ENCODE measurements at places on chromosomes 1 and 21.

- no peak for DNase-seq
Measured at GRCh38 chr1:74481607-74482006, 30.8 kb downstream of the LRRC53 start.

GRCh38 chr1:215054266-215054665 is 28.3 kb upstream of the KCNK2 start:
- DNase-seq: no peak

DNA sequence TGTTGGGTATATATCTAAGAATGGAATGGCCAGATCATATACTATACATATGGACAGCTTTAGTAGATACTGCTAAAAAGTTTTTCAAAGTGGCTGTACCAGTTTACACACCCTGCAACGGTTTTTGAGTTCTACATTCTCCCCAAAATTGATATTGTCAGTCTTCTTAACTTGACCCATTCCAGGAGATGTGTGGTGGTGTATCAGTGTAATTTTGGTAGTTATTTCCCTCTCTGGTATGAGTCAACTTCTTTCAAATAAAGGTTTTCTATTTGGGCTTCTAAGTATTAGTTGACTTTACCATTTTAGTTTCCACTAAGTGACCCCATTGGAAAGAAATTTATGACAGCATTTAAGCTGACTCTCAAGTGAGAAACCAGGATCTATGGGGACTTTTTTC is 29.2 kb downstream of the INKA2 start:
- no peak for DNase-seq

- no peak for DNase-seq
Measured at GRCh38 chr1:43853161-43853921, 80.3 kb upstream of the ARTN start.

GRCh38 chr21:36040389-36040788 is 19.9 kb downstream of the SETD4 start:
- no peak for DNase-seq

GRCh38 chr1:3454811-3455618 is 550 bp downstream of the ARHGEF16 start:
- no peak for DNase-seq

GRCh38 chr1:161494091-161494735 is 11.0 kb upstream of the FCGR2A start:
- DNase-seq: no peak

- no peak for DNase-seq
Measured at GRCh38 chr1:200367841-200368534, 41.8 kb downstream of the ZNF281 start.

DNA sequence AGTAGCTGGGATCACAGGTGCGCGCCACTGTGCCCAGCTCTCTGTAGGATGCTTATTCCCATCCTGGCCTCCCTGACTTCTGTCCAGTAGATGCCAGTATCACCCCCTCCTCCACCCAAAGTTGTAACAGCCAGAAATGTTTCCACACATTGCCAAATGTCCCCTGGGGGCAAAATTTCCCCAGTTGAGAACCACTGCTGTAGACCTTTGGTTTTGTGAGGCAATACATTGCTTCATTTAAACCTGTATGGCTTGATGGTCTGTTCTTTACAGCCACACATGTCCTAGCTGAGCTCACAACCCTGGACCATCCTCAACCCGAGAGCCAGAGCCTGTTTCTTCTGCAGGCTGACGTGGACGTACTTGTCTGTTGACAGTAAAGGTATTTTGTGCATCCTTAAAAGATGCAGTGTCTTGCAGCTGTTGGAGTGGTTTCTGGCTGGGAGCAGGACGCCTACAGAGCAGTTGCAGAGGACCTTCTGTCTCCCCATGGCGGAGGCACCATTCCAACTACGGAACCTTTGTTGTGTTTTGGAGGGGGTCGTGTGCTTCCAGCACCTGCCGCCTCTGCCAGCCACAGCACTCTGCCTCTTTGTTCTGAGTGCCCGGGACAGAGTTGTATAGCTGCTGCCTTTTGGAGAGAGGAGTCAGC is 26.6 kb downstream of the DOP1B start:
- DNase-seq: no peak

DNA sequence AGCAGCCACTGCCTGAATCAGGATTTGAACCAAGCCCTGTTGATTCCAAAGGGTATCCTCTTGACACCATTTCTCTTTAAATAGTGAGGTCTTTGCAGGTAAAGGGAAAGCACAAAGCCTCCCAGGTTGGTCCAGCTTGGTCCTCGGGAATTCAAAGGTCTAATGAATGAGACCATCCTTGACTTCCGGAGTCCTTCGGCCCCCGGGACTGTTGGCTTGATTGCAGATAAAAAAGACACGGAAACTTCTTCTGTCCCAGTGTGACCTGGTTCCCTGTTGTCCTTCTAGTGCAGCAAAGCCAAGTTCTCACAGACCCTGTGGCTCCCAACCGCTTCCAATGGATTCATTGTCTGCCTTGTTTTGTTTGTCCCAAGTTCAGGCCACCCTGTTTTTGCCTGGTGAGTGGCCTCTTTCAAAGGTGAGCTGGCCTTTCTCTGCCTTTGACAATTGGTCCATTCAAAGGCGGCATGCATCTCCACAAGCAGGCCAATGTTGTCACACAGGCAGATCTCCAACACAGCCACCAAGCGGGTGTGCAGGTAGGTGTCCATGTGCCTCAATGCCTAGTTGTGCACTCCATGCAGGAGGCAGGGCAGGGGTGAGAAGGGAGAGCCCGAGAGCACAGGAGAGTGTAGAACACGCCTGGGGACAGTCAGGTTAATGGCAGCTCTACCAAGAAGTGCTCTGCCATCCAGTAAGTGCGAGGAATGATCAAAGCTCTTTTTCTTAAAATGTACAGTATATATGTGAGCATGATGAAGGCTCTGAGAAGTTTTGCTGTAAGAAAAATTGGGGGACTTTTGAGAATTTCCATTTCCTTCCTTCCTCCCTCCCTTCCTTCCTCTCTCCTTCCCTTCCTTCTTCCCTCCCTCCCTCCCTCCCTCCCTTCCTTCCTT is 82.1 kb upstream of the ZBTB40 start:
- no peak for DNase-seq

DNA sequence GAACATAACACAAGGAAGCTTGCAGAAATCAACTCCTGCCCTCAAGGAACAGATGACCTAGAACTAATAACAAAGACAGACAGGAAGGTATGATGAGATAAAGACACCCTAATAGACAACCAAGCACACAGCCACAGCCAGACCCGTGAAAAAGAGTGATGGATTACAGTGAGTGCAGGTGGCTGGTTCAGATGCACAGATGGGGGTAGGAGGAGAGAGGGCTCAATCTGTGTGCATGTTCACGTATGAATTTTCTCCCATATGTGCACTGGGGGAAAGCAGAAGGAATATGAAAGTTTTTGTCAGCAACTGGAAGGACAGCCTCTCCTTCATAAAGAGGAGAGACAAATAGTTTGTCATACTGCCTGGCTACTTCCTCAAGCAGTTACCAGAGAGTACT is 367.1 kb downstream of the PBX1 start:
- no peak for DNase-seq

DNA sequence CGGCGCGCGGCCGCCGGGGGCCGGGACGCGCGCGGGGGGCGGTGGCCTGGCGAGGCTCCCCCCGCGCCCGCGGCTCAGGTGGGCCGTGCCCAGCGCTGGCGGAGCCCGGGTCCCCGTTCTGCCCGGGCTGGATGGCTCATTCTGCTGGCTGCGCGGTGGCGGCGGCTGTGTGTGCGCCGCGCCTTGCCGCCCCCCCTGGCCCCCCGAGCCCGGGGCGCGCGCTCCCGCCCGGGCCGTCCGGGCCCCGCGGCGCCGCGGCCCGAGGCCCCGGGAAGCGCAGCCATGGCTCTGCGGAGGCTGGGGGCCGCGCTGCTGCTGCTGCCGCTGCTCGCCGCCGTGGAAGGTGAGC is at the start of gene EPHB2:
Gene EPHB2 (plus strand): TSS at position 139 of the 349 bp plus-strand sequence. CDS start 144 bp downstream, at position 283.
- no peak for DNase-seq

- DNase-seq: no peak
Measured at GRCh38 chr21:31870472-31871193, 2.2 kb upstream of the HUNK start.

DNA sequence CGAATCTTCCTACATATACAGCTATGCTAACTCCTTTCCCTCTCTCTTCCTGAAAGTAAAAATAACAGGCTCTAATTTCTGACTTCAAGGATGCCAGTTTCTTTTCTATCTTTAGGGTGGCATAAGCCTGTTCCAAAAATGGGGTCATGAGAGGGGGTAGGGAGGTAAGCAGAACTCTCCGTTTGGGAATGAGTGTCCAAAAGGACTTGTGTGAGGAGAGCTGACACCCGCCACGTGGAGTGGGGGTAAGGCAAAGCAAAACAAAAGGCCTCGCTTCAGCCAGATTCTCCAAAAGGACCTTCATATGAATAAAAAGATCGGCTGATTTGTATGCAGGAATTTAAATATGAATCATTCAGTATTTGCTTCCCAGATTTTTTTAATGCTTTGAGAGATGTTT is 28.6 kb downstream of the PLPPR4 start:
- DNase-seq: no peak

GRCh38 chr1:160167056-160167455 is 15.7 kb downstream of the ATP1A4 start:
- no peak for DNase-seq

- peak; percentile 55 for DNase-seq
Measured at GRCh38 chr1:3312898-3313575, 141.4 kb upstream of the ARHGEF16 start.

GRCh38 chr1:237901299-237901934 is 10.7 kb upstream of the ZP4 start:
- no peak for DNase-seq

DNA sequence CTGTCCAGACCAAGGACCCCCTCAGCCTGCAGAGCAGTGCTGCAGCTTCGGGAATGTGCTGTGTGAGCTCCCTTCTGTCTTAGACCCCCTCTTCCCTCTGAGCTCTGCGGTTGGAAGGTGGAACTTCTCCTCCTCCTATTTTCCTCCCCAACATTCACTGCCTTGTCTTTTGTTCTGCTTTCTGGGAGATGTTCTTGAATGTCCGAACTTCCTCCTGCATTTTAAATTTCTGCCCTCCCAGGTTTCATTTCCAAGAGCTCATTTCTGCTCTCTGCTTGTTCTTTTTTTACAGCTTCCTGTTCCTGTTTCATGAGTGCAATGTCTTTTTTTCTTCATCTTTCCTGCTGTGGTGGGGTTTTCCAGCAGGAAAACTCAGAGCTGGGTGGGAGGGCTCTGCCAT is 29.3 kb downstream of the RRP1 start:
- no peak for DNase-seq

GRCh38 chr1:14514739-14515138 is 83.7 kb upstream of the KAZN start:
- DNase-seq: no peak

DNA sequence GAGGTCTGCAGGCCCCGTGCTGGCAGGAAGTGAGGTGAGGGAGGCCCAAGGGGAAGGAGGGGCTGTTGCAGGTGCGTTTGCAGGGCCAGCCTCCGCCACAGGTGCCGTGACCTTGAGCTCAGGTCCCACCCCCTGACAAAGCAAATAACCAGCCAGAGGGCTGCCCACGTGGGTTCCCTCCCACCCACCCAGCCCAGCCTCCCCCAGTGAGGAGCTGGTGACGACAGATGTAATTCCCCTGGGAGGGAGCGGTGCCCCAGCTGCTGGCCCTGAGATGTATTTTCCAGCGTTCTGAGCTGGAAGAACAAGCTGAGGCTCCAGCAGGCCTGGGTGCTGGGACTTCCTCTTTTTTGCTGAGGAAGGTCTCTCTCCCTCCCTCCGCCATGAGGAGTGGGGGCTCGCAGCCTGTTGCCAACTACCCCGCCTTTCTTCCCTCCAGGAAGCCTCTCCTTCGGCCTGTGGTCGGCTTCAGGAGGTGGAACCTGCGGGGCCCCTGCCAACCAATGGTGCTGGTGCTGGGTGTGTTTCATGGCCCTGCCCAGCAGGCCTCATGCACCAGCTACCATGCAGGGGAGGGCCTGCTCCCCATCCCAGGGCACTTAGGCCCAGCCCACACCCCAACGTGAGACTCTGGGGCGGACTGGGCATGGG is 153.2 kb downstream of the PRDM16 start:
- DNase-seq: no peak

- no peak for DNase-seq
Measured at GRCh38 chr1:95146637-95147036, 29.5 kb downstream of the TLCD4 start.

DNA sequence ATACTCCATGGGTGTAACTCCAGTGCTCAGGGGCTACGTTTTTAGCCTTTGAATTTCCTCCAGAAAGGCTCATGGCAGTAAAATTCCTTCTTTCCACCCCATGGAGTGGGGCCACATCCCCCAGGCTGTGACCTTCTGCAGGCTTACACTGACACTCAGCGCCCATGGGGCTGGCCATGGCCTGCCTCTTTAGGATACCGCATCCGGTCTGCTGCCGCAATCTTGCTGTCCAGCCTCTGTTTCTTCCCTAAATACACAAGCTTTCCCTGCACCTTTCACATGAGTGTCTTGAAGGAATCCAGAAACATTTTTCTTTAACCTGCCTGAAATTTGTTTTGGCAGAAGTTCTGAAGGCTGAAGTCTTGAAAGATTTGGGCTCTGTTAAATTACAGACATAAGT is 170.5 kb downstream of the NTMT2 start:
- DNase-seq: no peak

DNA sequence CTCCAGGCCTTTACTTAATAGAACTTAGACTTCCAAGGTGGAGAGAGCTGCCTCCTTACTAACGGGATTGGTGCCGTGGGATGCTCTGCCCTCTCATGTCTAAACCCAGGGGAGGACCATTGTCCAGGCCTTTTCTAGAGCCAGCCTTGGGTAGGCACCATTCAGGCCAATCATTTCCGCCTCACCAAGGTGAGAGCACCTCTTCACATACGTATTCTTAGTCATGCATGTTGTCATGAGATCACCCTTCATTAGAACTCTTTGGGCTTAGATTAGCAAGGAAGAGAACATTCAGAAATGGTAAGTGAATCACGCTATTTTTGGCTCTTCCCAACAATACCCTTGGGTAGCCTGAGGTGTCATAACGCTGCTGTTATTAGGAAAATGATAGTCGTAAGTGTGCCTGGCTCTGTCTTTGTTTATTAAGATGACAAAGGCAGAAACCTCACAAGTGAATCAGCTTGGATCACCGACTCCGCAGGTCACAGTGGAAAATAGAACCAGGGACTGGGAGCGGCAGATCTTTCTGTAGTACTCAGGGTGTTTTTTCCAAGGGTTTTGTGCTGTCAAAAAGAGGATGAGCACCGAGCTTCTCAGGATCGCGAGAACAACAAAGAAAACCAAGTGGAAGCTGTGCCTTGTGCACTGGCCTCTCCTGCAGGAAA is 55.0 kb downstream of the HUNK start:
- DNase-seq: no peak

DNA sequence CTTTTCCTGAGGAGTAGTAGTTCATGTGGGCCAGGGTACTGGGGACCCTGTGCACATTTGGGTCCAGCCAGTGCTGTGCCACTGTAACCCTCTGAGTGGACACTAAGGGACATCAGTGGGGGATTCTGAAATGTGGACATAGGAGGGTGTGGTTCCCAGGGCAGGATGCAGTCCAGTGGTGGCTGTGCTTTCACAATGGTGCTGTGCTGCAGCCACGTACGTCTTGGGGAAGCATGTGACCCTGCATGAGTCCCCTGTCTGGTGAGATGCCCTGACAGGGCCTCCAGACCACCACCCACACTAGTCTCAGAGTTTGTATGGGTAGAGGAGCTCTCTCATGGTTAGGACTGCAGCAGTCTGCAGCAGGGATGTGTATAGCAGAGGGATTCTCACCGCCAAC is 37.8 kb upstream of the WNT2B start:
- DNase-seq: no peak

GRCh38 chr1:47432071-47433036 is 5.5 kb upstream of the FOXD2 start:
- peak; percentile 51 for DNase-seq

GRCh38 chr1:155003766-155004351 is 1.3 kb downstream of the ZBTB7B start:
- DNase-seq: no peak

Measured in amygdala (tissue), 56 donors.